Activated T-helper 9 cell treated with anti-CD3 and anti-CD28 coated beads, Interleukin-2, amount 50 U/mL, for 16 hours (primary cell): ENCODE measurements at places on chromosomes 11 and 22.

- no peak for DNase-seq
These were observed 315.8 kb downstream of the CASP12 start for GRCh38 chr11:104582431-104582830.

DNA sequence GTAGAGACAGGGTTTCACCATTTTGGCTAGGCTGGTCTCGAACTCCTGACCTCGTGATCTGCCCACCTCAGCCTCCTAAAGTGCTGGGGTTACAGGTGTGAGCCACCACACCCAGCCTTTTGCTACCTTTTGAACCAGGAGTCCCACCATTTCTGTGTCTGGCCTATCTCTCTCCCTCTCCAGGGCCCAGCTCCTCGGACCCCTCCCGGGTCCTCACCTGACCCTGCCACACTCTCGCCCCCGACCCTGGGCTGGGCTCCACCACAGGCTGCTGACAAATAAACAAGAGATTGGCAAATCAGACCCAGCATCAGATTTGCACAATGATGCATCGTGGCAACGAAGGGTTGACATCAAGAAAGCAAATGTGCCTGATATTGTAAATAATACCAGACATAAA is 8.8 kb downstream of the KRTAP5-5 start:
- DNase-seq = no peak

GRCh38 chr11:64802370-64803157 is 450 bp downstream of the MAP4K2 start:
- peak; percentile 14 for DNase-seq

DNA sequence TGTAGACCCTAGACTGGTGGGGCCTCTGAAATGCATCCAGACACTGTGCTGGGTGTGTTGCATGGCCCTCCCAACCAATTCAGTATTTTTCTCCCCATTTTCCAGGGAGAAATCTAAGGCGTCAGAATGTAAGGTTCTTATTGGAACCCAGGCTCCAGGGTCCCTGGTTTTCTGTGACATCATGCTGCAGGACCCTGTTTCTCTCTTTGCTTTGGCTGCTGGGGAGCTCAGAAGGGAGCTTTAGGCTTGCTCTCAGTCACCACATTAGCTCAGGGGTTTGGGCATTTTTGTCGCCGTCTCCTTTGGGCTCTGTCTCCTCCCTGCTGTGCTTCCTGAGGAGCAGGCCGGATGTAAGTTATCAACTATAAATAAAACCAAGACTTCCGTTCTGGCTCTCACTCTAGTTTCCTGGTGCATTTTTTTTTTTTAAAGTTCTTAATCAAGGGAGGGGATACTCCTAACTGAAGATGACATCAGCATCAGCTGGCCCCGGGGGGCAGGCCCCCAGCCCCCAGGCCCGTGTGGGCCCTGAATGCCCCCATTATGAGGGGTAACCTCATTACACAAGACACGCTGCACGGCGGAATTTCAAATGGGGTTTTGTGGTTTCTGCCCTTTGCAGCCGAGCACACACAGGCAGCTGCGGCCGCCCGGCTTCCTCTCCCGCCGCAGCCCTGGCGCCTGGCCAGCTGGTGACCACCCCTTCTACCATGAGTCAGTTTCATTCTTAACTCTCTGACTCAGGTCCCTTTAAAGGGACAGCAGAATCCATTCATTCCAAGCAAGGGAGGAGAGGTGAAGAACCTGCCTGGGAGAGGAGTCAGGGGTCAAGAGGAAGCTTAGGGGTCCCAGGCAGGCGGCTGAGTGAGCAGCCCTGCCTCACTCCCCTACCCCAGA is 3.2 kb downstream of the MYEOV start:
- peak; percentile 71 for DNase-seq

- no peak for DNase-seq
These were observed 172.5 kb downstream of the CTTN start for GRCh38 chr11:70570693-70571395.

GRCh38 chr11:24587635-24588034 is 90.8 kb downstream of the LUZP2 start:
- DNase-seq = no peak

- no peak for DNase-seq
These were observed 38.5 kb upstream of the ARFGAP3 start for GRCh38 chr22:42895541-42895981.

DNA sequence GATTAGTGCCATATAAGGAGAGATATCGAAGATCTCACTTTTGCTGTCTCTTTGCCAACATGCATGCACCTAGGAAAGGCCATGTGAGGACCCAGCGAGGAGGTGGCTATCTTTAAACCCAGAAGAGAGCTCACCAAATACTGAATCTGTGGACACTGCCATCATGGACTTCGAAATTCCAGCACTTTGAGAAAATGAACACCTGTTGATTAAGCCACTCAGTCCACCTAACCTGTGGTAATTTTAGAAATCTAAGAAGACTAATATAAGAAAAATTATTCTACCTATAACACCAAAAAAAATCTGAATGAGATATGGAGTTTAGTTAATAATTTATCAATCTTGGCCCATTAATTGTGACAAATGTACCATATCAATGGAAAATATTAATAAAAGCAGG is 193.6 kb upstream of the CARD18 start:
- no peak for DNase-seq

DNA sequence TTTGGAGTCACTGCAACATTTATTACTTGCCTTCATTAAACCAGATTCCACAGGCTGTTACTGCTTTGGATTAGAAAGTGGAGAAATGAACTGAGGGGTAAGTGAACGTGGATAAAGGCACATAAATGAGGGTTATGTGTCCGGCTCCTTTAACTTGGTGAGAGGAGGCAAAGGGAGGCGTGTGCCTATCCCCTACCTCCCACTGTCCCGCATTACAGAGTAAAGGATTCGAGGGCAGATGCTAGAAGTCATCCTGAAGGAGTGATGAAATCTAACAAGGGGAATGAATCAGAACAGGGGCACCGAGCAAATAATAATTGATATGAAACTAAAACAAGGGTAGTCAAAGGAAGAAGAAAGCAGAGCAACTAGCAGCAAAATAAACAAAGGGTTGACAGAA is 147.2 kb downstream of the GRIA4 start:
- no peak for DNase-seq

DNA sequence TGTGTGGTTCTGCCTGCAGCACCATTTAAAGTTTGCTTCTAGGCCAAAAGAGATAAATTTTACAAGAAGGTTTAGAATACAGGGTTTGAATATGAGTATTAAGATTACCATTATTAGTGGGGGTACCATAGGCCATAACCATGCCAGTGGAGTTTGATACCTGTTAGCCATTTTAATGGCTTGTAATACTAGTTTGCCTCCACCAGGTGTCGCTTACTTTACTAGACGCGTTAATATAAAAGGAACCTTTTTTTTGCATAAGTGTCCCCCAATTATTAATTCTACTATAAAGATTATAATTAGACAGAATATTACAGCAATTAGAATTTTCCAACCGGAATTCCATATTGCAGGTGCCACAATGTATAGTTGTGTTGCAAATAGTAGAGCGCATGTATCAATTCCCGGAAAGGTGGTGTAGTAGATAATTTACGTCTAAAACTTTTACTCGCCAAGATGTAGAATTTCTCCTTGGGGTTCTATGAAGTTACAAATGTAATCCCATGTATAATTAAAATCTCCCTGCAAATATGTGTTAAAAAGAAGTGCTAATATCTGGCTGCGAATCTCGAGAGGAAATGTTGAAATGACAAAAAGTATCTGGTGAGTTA is 16.1 kb downstream of the MS4A6E start:
- DNase-seq = no peak

GRCh38 chr11:8719211-8719649 is 36.6 kb downstream of the RPL27A start:
- DNase-seq = no peak

- no peak for DNase-seq
These were observed at the start of gene TRIM29 for GRCh38 chr11:120137611-120138521. Gene TRIM29, minus strand, starts transcription at chr11:120138113. Its CDS starts 82 bp downstream, at chr11:120138031.

DNA sequence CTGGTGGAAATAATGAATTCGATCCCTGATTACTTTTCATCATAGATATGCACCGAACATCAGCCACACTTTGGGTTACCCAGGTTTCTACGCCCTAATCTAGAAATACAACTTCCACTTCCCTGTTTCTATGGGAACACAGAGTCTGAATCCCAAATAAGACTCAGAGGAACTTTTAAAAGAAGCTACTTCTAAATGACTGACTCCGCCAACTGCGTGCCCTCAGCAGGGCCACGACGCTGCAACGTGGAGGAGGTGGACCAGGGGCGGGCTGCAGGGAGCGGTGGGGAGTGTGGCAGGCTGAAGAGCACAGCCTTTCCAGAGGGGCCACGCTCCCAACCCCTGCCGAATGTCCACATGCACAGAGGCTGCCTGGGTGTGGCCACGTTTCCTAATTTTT is 304.0 kb downstream of the SHANK2 start:
- DNase-seq = no peak

DNA sequence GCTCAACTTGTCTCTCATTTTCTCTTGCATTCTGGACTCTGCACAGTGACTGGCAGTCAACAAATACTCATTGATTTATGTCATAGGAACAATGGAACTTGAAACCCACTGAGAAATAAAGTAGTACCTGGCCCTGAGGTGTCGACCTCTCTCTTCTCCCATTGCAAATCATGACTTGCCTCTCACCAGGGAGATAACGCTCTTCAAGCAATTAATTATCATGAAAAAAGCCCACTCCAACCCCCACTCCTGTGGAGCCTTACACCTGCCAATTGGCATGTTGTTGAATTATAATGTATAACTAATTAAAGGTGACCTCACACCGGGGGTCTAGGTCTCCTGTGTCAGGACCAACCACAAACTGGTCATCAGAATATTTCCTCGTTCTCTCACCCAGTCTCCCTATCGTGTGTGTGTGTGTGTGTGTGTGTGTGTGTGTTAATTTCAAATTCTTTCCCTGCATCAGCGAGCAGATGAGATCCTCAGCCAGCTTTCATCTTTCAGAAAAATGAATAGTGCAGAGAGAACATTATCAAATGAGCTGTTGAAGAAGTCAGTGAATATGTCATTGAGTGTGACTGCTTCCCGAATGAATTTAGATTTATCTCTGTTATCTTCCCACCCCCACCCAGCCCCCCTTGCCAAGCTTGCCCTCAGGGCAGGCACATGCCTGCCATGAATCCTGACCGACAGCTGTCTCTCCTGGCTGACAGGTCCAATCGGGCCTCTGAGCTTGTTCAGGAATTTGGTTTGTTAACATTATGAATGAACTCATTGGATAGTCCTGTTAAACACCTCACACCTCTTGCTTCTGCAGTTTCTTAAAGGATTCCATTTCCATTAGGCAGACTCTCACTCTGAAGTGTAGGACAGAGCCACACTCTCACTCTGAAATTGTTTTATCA is 357.4 kb downstream of the INSC start:
- no peak for DNase-seq

- DNase-seq = no peak
These were observed 71.5 kb upstream of the RTL6 start for GRCh38 chr22:44569561-44569991.

GRCh38 chr22:45672564-45673481 is 1.2 kb downstream of the ATXN10 start:
- DNase-seq = no peak

GRCh38 chr22:17954860-17955587 is 69.3 kb downstream of the MICAL3 start:
- DNase-seq = no peak

- DNase-seq = no peak
These were observed 471.4 kb downstream of the SOX6 start for GRCh38 chr11:15884777-15885540.

GRCh38 chr11:16839821-16840220 is 101.4 kb downstream of the C11orf58 start:
- DNase-seq = no peak

- DNase-seq = no peak
These were observed 58.1 kb downstream of the CHRDL2 start for GRCh38 chr11:74672956-74673692.

- DNase-seq = no peak
These were observed 3.3 kb downstream of the SPI1 start for GRCh38 chr11:47375020-47375419.

DNA sequence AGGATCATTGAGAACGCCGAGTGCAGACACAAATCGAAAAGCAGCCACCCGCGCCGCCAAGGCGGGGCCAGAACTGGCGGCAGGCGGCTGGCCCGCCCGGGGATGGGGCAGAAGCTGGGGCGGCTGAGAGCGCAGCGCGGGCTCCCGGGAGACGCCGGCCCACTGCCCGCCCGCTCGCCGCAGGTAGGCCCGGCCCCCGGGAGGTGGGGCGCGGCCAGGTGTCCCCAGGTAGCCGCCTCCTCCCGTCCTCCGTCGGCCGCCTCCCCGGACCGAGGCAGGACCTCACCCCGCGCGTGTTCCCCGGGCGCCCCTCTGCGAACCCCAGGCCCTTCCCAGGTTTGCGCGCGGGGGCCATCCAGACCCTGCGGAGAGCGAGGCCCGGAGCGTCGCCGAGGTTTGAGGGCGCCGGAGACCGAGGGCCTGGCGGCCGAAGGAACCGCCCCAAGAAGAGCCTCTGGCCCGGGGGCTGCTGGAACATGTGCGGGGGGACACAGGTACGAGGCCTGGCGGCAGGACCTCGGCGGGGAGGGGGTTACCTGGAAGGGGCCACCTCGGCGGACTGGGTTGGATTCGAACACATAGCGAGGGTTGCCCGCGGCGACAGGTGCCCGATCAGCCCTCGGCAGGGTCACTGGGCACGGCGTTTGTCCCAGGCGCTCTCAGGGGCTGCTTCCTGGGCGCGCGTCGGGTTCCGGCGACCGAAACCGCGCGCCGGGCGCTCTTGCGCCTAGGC is at the start of gene PRRG4:
TSS of gene PRRG4 (plus strand) at position 248 of the 733 bp plus-strand sequence. CDS start 603 bp downstream, outside the sequence.
- DNase-seq = no peak

DNA sequence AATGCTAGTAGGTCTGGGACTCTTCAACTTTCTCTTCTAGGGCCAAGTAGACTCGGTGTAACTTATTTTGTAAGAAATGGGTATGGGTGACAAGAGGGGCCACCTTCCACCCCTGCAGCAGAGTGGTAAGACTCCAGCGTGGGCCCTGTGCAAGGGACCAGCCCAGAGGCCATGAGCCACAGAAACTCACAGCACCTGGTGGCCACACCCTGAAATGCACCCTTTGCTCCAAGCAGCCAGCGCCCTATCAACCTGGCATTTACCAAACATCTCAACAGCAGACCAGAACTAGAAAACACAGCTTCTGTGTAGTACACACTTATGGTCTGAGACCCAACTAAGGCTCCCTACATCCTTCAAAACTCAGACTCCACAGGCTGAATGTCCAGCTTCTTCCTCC is 5.7 kb downstream of the CDCA5 start:
- DNase-seq = peak; percentile 56

- no peak for DNase-seq
These were observed 206.9 kb downstream of the CADM1 start for GRCh38 chr11:115297330-115297729.

GRCh38 chr22:49024775-49025440 is 802.8 kb downstream of the BRD1 start:
- no peak for DNase-seq

- DNase-seq = no peak
These were observed 76.9 kb downstream of the DKK3 start for GRCh38 chr11:11931461-11932055.

- DNase-seq = no peak
These were observed 69.7 kb upstream of the BMAL1 start for GRCh38 chr11:13207665-13208594.
